ENCODE measurements at places on chromosomes 4 and X. TPM values are rescaled to one million over a fixed set of nuclear protein-coding genes. Genes with fewer than 3 reads are reported as not detected.

- no peaks in the 10 kb centered on the region for H3K27me3 ChIP-seq
- no peaks in the 10 kb centered on the region for H3K4me1 ChIP-seq
- no peak overlapping the region for H3K4me3 ChIP-seq
Observed at GRCh38 chr4:172348426-172348825, 535.2 kb downstream of the GALNTL6 start.

DNA sequence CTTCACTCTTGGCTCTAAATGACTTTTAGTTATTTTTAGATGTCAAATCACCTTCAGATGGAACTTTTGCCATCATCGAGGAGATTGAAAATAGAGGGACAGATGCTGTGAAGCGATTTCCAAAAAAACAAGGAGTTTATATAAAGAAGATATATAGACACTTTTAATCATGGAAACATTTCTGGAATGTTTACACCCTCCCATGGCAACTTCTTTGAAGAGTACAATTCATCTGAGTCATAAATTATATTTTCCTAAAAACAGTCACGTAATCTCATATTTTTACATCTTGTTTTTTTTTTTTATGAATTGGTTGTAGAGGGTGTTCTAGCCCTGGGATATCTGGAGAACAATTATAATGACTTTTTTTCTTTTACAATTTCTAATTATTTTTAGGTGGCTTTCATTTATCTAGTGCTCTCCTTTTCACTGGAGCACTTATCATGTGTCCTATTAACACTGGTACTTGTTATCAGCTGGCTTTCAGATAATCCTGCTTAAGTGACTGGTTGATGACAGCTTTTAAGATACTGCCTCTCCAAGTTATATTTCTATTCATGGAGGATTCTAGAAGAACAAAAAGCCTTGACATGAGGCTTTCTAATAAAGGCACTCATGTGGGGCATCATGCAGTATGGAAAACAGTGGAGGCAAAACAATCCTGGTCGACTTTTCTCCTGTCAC lies 24.9 kb downstream of the PCDH7 start:
- no peak for DNase-seq
- no peak overlapping the region for H3K27ac ChIP-seq
- no peaks in the 10 kb centered on the region for H3K36me3 ChIP-seq
- no peaks in the 10 kb centered on the region for H3K27me3 ChIP-seq
- no peaks in the 10 kb centered on the region for H3K4me1 ChIP-seq

GRCh38 chr4:154642373-154643009 lies 30.0 kb upstream of the FGG start:
- H3K4me3 ChIP-seq: no peak overlapping the region
- no peak for DNase-seq
- H3K27ac ChIP-seq: no peak overlapping the region
- H3K4me1 ChIP-seq: no peaks in the 10 kb centered on the region
- no peaks in the 10 kb centered on the region for H3K36me3 ChIP-seq

GRCh38 chrX:54909941-54910340 lies 10.7 kb upstream of the TRO start:
- DNase-seq: no peak
- no peaks in the 10 kb centered on the region for H3K4me1 ChIP-seq
- H3K36me3 ChIP-seq: no peaks in the 10 kb centered on the region
- no peak overlapping the region for H3K4me3 ChIP-seq

PRICKLE3 gene
- 20.5 TPM for total RNA-seq

TCEAL6 gene
- total RNA-seq: 36.8 TPM

GPC3 gene
- 2.7 TPM for total RNA-seq

Data from prostate gland (tissue), 2 donors.